ENCODE measurements at places on chromosomes 7 and 10.
A peak's percentile ranks its signal among the peaks of the same experiment; 100 is the strongest.

GRCh38 chr7:138876326-138876725 is 78.3 kb upstream of the ATP6V0A4 start:
- no peak for DNase-seq

- no peak for DNase-seq
Measured at GRCh38 chr10:110409926-110410325, 87.8 kb upstream of the DUSP5 start.

DNA sequence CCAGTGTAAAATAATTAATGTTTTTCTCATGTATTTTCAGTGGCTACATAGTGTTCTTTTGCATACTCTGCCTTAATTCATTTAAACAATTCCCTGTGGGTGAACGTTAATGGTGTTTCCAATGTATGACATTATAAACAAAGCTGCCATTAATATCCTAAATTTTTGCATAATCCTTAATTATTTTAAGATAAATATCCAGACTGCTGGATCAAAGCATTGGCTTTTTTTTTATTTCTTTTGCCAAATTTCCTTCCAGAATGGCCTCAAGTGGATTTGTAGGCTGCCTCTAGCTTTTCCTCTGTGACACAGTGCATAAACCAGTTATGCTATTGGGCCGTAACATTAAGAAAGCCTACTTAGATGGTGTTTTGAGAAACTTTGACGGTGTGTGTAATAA is 29.5 kb downstream of the MCM10 start:
- DNase-seq: no peak

DNA sequence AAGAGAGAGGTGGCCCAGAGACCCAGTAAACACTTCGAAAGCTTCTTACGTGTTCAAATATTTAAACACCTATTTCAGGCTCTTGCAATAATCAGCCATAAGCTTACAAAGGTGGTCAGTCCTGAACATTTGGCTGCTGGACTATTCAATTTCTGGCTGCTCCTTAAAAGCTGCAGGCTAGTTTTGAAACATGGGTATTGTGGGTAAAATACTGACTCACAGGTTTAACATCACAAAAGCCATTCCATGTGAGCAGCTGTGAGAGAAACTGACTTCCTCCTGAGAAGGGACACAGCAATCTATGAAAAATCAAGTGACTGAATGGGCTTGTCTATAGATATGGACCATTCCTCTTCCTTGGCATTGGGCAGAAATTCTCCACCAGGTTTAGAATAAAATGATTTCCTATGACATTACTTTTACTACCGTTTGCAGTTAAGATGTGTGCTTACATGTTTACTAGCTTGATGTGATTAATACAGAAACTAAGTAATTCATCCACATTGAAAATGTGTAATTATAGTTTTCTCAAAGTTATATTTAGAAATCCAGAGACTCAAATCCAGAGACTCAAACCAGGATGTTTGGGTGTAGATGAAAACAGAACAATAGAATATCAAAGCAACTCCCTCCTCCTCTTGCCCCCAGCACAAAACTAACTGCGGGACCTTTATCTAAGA is 252.3 kb downstream of the GATA3 start:
- no peak for DNase-seq

GRCh38 chr7:47489624-47490023 is 92.3 kb downstream of the TNS3 start:
- DNase-seq: no peak

DNA sequence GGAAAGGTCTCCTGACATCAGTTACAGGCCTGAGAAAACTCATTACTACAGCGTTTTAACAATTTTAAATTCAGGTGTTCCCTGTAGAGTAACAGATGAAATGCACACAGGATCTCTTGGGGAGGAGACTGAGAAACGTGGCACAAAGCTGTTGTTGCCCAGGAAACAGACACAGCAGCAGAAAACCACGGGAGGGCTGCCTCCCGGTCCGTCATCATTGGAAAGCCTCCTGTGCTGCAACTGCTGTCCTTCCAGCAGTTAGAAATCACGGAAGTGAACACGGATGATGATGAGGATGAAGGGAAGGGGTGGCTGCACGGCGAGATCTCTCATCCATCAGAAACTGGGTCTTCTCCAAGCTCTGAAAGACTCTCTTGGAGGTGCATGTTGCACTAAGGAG is 94.6 kb upstream of the RNF32 start:
- DNase-seq: no peak

- DNase-seq: no peak
Measured at GRCh38 chr10:122112625-122113160, 123.7 kb downstream of the TACC2 start.

DNA sequence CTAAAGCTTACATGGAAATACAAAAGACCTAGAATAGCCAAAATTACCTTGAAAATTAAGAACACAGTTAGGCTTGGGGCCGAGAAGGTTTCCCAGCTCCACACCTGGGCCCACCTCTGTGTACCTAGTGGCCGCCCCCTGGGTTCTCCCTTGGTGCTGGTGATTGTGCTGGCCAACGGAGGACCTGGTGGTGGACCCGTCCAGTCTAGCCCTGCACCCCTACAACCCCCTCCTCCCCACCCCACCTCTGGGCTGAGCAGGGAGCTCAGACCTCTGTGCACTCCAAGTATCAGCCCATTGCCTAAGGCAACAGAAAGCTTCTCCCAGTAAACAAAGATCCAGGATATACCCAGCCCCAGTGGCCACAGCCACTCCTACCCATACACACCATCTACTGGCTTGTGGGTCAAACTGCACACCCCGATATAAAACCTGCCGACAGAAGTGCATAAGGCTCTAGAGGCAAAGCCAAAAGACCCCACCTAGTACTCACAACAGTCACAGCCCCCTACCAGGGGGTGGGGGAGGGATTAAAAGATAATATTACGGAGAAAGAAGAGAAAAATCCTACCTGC is 105.0 kb upstream of the DIP2C start:
- DNase-seq: no peak

DNA sequence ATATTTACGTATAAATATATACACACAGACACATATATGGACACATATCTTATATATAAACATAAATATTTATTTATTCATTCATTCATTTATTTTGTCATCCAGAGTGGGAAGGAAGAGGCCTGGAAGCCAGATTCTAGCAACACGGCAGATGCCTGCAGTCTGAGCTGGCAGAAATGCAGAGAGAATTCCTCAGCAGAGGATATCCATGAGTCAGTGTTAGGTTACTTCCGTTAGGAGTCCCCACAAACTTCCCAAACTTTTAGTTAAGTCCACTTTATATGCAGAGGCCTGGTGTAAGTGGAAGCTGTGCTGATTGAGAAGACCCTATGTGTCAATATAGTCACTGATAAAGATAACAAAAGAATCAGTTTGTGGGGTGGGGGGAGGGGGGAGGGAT is 89.6 kb downstream of the PPP1R17 start:
- no peak for DNase-seq

- peak; percentile 80 for DNase-seq
Measured at GRCh38 chr10:100338434-100339036, 8.5 kb upstream of the SCD start.

GRCh38 chr10:59971915-59972314 is 65.6 kb upstream of the CCDC6 start:
- no peak for DNase-seq

DNA sequence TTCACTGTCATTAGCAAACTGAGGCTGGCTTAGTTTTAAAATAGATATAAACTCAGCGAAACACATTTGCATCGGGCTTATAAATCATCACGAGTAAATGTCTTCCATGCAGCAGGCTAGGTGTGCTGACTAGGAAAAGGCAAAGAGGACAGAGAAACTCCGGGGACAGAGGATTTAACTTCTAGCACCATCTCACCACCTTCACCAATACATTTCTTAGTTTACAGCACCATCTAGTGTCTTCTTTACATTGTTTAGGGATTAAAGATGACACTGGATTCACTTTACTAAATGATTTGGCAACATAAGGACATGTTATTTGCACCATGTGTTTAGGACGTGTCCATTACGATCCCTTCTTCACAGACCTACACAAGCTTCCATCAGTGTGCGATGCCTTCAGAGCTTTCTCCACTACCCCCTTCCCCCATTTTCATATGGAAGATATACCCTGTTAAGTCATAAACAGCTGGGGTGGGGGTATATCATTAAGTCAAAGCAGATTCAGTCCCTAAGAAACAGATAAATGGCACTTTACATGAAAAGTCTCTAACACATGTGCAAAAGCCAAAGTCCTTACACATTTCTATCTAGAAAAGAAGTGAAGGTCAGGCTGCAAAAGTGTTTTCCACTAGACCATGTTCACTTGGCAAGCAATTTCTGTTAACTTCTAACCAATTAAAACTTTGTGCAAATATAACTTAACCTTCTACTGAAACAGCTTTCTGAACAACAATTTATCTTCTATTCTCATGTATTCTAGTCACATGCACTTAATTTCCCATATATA is 103.3 kb downstream of the GRB10 start:
- DNase-seq: no peak

DNA sequence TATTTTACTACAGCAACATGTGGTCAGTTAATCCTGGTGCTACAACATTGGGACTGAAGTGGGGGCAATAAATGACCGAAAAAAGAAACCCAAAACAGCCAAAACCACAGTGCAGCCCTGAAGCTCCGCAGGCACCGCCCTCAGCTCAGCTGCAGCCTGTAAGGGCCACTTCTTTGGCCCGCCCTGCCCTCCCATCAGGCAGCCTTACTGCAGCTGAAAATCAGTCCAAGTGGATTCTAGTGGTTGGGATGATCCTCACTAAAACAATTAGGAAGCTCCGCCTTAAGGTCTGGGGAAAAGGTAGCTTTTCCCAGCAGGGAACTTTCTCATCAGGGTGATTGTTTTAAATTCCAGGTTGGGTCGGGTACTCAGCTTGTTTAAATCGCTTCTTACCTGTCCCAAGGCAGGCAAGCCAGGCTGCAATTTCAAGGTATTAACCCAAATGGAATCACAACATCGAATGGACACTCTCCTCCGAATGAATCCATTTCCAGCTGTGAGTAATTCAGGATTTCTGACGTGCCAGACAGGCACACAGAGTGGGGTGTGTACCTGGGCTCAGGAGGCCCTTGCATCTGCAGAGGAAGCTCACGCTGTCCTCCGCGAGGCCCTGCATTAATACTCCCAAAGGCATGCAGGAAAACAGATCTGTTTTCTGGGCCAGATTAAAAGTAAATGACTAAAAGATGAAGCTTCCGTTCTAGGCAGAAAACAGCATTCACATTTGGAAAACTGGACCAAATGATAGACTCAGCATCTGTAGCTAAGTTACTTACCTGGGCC is 104.3 kb downstream of the CREB5 start:
- no peak for DNase-seq

Data from stimulated activated CD4-positive, alpha-beta T cell treated with anti-CD3 and anti-CD28 coated beads, Interleukin-4, amount 100 ng/mL, for 1 hour (primary cell).